Mesendoderm (in vitro differentiated cells): ENCODE measurements at places on chromosomes 4 and X.

DNA sequence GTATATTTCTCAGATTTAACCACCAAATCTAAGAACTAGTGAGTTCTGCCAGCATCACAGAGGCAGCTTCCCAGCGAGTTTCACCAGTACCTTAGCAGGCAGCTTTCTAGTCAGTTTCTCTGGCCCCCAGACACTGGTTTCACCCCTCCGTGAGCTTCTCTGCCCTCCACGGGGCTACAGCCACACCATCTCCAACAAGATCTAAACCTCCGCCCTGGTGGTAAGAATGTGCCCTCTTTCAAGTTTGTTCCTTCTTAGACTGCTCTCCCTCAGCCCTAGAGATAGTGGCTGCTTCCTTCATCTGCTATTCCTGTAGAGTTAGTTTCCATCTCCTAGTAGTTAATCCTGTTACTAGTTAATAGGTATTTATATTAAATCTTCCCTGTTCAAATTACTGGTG, 60.5 kb upstream of the TAB3 start:
- DNase-seq = peak; percentile 56

GRCh38 chrX:9146657-9147056, 112.7 kb upstream of the FAM9B start:
- DNase-seq = no peak

DNA sequence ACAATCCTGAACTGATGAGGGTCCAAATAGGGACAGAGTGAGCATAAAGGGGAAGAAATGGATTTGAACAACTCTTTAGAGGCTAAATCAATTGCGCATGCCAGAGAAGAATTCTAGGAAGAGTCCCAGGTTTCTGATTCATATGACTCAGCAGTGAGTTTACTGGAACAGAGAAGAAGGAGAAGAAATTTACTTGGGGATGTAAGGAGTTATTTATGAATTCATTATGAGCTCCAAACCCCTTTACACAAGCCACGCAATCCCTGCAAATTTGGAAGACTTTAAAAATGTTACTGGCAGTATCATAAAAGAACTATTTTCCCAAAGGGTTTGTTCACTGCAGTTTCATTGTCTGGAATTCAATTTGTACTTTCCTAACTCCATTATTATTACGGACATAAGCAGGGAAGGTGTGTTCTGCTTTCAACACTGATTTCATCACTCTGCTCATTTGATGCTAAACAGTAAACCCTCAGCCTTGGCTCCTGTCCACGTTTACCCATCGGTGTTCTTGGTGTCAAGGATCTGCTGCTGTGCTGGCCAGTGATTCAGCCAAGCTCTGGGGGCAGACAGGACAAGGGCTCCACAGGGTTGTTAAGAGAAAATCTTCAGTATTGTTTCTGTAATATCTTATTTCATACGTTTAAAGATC, 273.7 kb downstream of the HNRNPD start:
- no peak for DNase-seq

GRCh38 chrX:24266996-24267395, 46.9 kb downstream of the SUPT20HL2 start:
- DNase-seq = no peak

DNA sequence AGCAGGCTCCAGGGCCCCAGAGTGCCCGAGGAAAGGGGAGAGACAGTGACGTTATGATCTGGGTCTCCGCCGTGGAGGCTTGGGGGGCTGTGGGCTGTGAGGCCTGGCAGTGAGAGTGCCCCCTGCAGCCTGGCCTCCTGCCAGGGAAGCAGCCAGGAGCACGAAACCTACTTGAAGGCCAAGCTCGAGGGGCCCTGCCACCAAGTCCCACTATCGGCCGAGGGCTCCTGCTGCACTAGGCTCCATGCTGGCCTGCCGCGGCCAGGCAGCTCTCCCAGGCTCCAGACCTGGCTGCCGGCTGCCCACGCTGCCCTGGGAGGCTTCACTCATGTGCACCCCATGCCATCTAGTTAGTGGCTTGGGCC, 18.7 kb downstream of the FLNA start:
- DNase-seq = no peak

- no peak for DNase-seq
Measured at GRCh38 chr4:124432500-124432899, 280.0 kb downstream of the ANKRD50 start.

DNA sequence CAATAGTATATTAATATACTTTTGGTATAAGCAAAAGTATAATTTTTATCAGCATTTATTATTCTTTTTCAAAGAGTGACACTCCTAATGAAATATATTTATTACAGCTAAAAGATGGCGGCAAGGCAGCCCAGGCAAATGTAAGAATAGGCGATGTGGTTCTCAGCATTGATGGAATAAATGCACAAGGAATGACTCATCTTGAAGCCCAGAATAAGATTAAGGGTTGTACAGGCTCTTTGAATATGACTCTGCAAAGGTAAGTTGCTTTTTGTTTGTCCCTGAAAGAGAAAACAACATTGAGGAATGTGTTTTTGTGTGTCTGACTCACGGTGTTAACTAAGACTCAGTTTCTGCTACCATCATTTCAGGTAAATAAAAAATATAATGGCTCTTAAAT, 71.9 kb downstream of the PDLIM5 start:
- DNase-seq = no peak

- peak; percentile 87 for DNase-seq
Measured at GRCh38 chrX:68659385-68659784, 11.9 kb downstream of the STARD8 start.

DNA sequence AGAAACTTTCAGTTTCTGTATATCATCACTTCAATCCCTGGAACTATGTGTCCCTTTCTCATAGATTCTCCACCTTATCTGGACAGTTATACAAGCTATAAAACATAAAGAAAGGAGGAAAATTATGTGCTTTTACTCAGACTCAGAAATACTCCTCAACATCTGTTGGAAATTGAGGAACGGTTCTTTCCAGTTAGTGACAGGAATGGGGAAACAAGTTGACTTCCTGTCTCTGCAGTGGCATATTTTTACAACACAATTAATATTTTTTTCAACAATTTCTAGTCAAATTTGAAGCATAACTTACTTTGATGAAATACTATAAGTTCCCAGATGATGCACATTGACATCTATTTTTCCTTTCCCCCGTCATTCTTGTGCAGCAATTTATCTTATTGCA, 27.9 kb downstream of the ABHD18 start:
- DNase-seq = no peak
